ENCODE measurements at places on chromosomes 5 and 9.
A peak's percentile ranks its signal among the peaks of the same experiment; 100 is the strongest.

DNA sequence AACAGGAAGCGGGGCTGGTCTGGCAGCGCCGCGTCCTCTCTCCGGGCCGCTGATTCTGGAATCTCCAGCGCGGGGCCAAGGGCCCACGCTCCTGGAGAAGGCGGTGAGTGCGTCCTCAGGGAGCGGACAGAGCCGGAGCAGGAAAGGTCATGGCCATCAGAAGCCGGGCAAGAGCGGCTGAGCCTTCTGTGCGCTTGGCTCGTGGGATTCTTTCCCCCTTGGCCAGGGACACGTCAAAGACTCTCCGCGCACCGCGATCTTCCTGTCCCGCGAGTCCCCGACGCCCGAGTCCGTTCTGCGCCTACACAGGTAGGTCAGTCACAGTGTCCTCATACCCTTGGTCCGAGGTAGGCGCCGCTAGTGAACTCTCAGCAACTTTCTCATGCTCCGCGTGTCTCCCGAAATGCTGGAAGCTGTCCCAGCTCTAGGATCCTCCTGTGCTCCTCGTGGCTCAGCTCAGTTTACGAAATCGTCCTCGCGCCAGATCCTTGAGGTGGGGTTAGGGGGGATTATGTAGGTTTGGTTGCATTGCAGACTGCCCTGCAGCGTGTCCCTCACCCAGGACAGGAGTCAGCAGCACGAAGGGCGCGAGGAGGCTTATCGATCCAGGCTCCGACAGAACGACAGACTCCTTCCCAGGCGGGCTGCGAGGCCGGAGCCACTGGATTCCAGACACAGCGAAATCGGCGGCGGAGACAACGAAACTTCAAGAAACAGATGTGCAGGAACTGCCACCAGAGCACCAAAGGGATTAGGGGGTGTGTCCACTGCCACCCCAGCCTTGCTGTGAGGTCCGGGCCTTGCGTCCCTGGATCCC is 8.7 kb downstream of the LHX6 start:
- no peak for ATAC-seq

- ATAC-seq: no peak
Observed at GRCh38 chr9:87382900-87383299, 114.8 kb upstream of the DAPK1 start.

- ATAC-seq: no peak
Observed at GRCh38 chr5:170342153-170342725, 44.7 kb upstream of the LCP2 start.

GRCh38 chr5:134103998-134104654 is 10.4 kb upstream of the TCF7 start:
- no peak for ATAC-seq

GRCh38 chr5:43514471-43514815 is 505 bp downstream of the C5orf34 start:
- peak; percentile 31 for ATAC-seq

DNA sequence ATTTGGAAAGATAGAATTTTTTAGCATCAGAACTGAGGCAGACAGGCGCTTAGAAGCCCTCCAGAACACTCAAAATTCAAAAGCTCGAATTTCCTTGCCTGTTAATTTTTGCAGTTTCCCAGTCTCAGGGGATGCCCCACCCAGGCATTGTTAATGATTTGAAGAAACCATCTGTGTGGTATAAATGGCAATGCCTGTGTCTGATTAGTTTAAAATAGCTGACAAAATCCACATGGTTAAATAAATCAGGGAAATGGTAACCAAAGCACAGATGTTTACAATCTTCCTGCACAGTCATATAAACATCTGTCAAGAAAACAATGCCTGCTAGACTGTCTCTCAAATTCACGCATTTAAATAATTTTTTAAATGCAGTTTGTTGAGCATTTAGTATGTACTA is 185.2 kb upstream of the RGMB start:
- no peak for ATAC-seq

DNA sequence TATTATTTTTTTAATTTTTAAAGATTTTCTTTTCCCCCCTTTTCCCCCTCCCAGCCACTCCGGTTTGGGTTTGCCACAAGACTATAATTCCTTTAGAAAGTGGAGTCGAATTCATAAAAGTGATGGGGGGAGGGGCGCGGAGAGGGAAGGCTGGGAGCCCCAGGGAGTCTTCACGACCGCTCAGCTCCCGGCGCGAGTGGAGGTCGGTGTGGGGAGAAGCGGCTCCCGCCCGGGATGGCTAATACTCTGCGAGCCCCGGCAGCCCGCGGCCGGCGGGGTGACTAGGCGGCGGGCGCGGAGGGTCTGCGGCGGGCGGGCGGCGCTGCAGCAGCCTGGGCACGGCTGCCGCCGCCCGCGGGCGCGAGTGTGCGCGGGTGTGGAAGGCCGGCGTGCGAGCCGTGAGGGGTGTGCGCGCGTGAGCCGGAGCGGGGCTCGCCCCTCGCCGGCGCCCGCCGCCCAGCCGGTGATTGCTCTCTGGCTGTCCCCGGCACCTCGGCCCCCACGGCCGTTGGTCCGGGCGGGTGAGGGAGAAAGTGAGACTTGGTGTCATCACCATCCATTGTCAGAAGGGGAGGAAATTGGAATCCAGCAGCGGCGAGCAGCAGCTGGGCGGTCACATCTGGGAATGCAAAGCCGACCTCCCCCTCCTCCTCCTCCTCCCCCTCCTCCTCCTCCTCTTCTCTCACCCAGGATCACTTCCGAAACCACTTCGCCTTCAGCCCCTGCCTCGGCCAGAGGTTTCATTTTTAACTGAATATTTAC is at the start of gene PARP8:
PARP8 (plus strand) TSS at position 377 of the 762 bp plus-strand sequence. CDS start 459 bp downstream, outside the sequence.
- ATAC-seq: peak; percentile 42

DNA sequence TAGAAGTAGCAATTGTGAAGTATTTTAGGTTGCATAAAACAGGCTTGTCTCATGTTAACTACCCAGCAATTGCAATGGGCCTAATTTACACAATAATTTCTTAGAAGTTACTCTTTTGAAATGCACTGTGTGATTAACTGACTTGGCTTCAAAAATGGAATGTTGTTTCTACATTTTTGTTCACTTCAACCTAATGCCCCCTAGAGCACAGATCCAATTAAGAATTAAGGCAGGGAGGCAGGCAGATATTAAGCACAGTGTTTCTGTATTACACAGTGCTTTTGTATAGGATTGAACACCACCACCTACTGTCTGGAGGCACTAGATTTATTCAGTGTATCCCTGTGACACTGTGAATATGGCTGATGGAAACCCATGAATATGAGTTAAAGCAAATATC is 302.1 kb downstream of the FBXL17 start:
- no peak for ATAC-seq

- ATAC-seq: no peak
Observed at GRCh38 chr5:96730586-96730985, 68.4 kb downstream of the CAST start.

DNA sequence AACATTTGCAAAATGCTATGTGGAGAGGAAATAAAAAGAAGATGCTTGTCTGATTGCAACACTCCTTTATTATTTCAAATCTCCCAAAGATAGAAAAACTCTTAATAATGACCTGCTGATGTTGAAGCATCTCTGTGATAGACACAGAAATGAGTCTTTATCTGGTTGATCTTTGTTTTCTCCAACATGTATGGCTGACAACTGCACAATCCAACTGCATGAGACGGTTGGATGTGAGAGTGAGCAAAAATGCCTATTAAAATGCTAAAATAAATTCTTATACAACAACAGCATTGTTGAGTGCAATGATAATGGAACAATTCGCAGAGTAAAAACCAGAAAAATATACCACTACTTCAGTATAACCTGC is 7.5 kb upstream of the IZUMO3 start:
- ATAC-seq: no peak

GRCh38 chr9:95107001-95107749 is 210.3 kb downstream of the FANCC start:
- ATAC-seq: no peak

- ATAC-seq: no peak
Observed at GRCh38 chr9:69677931-69678330, 5.8 kb upstream of the APBA1 start.

DNA sequence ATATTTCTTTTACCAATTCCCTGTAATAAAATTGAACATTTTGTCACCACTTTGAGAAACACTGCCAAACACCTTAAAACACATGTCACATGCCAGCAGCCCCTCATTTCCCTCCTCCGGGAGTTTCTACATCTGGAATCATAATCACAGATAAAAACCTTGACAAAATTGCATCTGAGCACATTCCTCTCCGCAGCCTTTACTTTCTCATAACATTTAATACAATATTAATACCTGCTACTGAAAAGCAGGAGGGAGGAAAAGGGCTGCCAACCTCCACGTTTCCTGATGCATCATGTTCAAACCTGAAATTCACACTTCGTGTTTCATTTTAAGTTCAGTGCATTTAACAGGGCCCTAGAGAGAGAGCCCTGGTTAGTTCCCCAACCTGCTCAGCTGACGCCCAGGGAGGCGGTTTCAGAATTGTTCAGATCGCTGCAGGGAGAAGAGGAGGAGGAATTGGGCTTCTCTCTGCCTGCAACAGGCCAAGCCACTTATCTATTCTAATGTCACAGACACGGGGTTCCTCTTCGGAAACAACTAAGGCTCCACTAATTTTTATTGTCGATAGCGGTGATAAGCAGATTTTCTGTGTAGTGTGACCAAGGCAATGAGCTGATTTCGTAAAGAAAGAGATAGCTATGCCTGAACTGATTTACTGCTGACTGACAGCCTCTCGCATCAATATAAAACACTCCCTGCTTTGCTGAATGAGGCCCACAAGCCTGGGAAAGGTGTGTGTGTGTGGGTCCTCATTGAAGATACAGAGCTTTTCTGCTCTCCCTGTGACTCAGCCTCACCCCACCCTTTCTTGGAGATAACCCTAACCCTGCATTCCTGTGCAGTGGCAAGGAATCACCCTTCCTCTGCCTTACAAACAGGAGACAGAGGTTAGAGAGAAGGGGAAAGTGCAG is 4.9 kb upstream of the LHX2 start:
- ATAC-seq: no peak

GRCh38 chr5:171431251-171431777 is 11.9 kb downstream of the FGF18 start:
- no peak for ATAC-seq

GRCh38 chr5:169272731-169273427 is 28.1 kb downstream of the SLIT3 start:
- ATAC-seq: no peak

- no peak for ATAC-seq
Observed at GRCh38 chr5:98827588-98828284, 54.3 kb downstream of the RGMB start.

DNA sequence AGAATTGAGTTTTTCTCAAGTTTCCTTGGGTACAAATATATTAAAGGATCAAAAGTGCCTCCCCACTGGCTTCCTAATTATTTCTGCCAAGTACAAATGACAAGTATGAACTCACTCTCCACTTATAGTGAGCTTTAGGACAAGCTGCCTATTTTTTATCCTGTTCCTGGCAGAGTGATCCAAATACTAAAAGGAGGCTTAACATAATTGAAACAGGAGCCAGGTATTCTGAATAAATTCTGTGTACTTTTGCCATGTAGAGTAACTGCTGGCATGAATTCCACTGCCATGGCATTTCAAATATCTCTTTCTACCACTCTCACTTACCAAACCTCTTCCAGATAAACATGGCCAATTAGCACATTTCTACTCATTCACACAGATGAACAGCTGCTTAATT is 171.1 kb downstream of the EPB41L4A start:
- peak; percentile 40 for ATAC-seq

DNA sequence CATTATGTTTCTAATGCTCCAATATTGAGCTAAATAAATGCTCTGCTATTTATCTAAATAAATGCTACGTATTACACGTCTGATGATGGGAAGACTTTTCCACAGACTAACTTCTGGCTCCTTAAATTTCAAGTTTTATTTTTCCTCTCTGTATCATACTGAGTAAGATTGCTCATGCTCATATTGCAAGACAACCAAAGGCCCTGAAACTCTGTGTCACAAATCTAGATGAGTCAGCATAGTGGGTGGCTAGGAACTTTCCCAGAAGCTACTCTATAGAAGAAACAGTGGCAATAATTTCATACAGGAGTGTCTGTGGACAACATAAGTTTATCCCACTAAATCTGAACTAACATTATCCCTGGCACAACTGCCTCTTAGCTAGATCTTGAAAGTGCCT is 53.0 kb upstream of the RFX3 start:
- ATAC-seq: peak; percentile 54
